A549 treated with CORT108297 at 1 μM for 4 hours (cell line): ENCODE measurements at places on chromosomes 13 and 19. TPM values are rescaled to one million over a fixed set of nuclear protein-coding genes. Genes with fewer than 3 reads are reported as not detected.

The MAB21L1 gene
- total RNA-seq: not detected in 5 replicates

The FFAR1 gene
- 0.05 TPM in 1 of 5 replicates, not detected in the others for total RNA-seq

The DIRAS1 gene
- 3.1 to 4.8 TPM (median 4.2 TPM) in 5 replicates for total RNA-seq

The LINGO3 gene
- not detected in 5 replicates for total RNA-seq

The F2RL3 gene
- not detected in 5 replicates for total RNA-seq

The ZNF576 gene
- total RNA-seq: 12.0 to 22.2 TPM (median 21.9 TPM) in 5 replicates

The RNF113B gene
- total RNA-seq: not detected in 5 replicates

The ZNF780B gene
- 6.1 to 8.4 TPM (median 6.4 TPM) in 5 replicates for total RNA-seq

The TNFRSF19 gene
- 2.8 to 3.6 TPM (median 3.2 TPM) in 5 replicates for total RNA-seq

The PALM3 gene
- total RNA-seq: 1.6 to 2.6 TPM (median 2.2 TPM) in 5 replicates

The PLEKHA4 gene
- total RNA-seq: 1.7 to 2.3 TPM (median 1.9 TPM) in 5 replicates

The ZNF534 gene
- not detected in 5 replicates for total RNA-seq

The SIGLEC10 gene
- total RNA-seq: 0.05 TPM in 1 of 5 replicates, not detected in the others

The RHPN2 gene
- 44.7 to 59.8 TPM (median 55.8 TPM) in 5 replicates for total RNA-seq

The SIAH3 gene
- total RNA-seq: not detected in 5 replicates

The PDE4C gene
- 0.12 to 0.15 TPM (median 0.13 TPM) in 4 of 5 replicates, not detected in the other for total RNA-seq

The KIR2DL3 gene
- not detected in 5 replicates for total RNA-seq

The SAFB2 gene
- 29.1 to 37.0 TPM (median 36.1 TPM) in 5 replicates for total RNA-seq

The SBK2 gene
- total RNA-seq: 1.6 to 2.8 TPM (median 2.3 TPM) in 5 replicates

The LCP1 gene
- 0.09 to 0.16 TPM (median 0.14 TPM) in 5 replicates for total RNA-seq

The TMEM145 gene
- total RNA-seq: 2.1 to 4.1 TPM (median 2.8 TPM) in 5 replicates

The TYK2 gene
- total RNA-seq: 27.3 to 52.9 TPM (median 43.9 TPM) in 5 replicates

The TSSK6 gene
- 0.85 to 2.1 TPM (median 1.7 TPM) in 5 replicates for total RNA-seq

The ARHGAP45 gene
- total RNA-seq: 1.7 to 2.7 TPM (median 2.6 TPM) in 5 replicates

The NTF4 gene
- 0.46 to 0.58 TPM (median 0.51 TPM) in 5 replicates for total RNA-seq

The FCER2 gene
- not detected in 5 replicates for total RNA-seq

The ZNF573 gene
- 1.2 to 2.8 TPM (median 2.3 TPM) in 5 replicates for total RNA-seq
